Nucleus accumbens (tissue), 56 donors: ENCODE measurements at places on chromosomes 4 and X.

DNA sequence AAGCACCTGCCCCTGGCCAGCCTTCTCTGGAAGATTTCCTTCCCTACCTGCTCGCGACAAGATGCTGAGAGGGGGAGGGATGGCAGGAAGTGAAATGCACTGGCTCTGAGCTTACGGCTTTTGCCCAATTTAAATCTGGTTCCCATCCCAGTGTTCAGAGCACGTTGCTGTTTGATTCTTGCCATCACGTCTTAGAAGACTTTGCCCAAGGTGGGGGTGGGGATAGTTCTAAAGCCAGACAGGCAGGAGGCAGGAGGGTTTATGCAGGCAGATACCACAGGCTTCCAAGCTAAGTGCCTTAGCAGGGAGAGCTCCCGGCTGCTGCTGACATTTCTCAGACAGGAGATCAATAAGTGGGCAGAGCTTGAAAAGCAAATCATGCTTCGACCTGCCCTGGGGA, 393.9 kb downstream of the MID1IP1 start:
- DNase-seq, result no peak

DNA sequence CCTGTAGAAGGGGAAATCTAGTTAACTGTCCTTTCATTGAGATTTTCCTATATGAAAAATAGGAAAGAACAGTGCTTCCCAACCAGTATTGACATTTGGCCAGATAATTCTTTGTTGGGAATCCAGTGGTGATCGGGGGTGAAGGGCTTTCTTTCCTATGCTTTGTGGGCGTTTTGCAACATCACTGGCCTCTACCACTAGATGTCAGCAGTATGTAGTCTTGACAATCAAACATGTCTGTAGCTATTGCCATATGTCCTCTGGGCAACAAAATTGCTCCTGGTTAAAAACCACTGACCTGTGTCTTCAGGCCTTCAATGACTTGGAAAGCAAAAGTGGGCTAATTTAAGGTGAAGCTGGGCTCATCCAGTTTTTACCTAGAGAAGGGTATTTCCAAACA, 658.5 kb downstream of the DACH2 start:
- no peak for DNase-seq

DNA sequence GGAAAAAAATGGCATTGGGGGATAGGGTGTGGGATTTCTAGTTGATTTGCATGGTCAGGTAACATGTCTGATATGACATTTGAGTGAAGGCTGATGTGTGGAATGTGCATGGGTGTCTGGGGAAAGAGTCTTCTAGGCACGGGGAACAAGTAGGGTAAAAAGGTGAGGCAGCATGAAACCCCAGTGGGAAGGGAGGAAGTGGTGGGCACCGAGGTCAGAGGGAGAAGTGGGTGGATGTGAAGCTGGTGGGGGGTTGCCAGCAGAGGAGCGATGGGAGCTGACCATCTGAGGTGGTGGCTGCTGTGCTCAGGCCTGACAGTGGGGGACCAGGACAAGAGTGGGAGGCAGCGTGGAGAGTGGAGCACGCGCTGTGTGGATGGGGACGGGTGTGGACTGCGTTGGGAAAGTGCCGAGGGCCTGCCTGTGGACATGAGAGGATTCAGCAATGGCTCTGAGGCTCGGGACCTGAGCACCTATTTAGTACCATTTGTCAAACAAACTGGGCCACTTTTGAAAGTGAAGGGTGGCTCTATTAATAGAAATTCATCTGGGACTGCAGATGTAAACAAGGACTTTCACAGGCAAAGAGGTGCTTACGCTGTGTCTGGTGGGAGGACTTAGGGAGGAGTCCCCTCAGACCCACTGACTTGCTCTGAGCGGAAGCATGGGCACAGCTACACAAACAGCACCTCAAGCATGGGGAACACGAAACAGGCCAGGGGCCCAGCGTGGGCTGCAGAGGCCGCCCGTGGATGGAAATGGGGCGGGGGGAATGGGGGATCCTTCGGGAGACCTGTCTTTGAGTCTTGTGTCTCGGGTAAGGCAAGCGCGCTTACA, 16.7 kb upstream of the S100P start:
- DNase-seq, result no peak

DNA sequence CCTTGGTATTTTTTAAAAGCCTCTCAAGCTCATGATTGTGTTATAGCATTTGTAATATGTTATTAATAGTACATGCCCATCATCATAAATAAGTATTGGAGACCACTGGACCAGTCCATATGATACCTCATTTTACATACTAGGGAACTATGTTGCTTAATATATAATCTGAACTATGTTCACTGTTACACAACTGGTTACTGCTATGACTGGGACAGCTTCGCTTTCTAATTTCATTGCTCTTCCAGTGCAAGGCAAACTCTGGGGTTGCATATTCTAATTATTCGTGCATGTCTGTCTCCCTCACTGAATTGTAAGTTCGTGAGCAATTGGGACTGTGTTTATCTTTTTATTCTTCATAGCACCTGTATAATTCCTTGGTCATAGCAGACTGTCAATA, 330.5 kb downstream of the RAPGEF2 start:
- no peak for DNase-seq

GRCh38 chr4:100508691-100509090, 9.1 kb downstream of the EMCN start:
- DNase-seq, result no peak

GRCh38 chr4:117378942-117379341, 293.6 kb upstream of the TRAM1L1 start:
- no peak for DNase-seq

DNA sequence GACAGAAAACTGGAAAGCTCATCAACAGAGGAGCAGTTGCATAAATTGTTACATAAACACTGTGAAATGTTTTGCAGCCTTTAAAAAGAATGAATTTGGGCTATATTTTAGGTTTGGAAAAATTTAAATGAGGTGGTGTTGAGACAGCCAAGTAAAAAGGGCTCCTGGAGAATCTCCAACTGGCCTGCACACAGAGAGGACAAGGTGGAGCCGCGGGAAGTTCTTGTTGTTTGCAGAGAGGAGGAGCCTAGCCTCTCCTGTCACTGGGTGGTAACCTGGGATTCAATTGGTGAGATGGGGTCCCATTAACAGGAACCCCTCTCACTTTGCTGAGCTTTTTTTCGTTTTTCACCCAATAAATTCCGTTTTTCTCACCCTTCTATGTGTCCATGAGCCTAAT, 13.4 kb downstream of the GIMD1 start:
- DNase-seq, result no peak

DNA sequence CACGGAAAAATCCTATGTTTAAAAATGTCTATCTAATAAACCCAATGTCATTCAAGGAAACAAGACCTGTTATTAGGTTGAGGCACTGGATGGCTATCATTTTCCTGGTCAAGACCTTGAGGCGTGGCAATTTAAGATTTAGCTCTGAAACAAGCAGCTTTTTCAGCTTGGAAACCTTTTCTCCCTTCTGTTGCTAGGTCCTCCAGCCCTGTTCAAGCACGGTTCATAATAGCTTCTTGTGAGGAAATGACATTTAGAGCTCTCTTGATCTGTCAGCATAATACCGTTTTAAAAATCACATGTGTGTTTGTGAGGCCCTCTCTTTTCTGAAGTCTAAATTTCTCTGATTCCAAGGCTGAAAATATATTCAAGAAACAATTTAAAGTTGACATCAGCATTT, 133.6 kb upstream of the GRPR start:
- no peak for DNase-seq

- DNase-seq, result no peak
Measured at GRCh38 chr4:6257247-6258025, 12.2 kb upstream of the WFS1 start.

DNA sequence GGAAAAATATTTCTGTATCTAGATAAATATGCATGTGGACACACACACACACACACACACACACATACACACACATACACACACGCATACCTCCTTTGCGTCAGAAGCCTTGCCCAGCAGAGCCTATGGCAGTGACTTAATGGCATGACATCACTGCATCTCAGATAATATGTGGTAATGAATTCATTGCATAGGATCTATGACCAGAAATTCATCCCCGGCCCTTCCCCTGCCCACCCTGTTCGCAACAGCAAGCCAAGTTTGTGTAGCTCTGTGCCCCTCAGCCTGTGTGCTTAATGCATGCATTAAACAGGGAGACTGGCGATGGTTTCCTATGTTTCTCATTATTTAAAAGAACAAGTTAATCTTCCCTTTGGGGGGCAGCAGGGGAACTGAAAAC, 120.7 kb downstream of the NKX6-1 start:
- DNase-seq, result no peak

DNA sequence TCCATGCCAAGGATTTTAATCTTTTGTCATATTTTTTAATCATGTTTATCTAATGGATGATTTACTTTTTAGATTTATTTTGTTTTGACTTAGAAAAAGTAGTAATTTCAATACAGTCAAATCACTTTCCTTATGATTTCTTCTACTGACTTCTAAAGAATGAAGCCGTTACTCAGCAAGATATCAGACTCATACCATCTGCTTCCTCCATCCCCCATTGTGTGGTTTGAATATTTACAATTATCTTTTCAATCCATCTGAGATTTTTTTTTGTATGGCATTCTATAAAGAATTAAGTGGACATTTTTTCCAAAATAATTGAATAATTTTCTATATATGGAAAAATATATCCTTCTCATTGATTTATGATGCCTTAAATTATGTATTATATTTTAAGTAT, 565.4 kb upstream of the ATOH1 start:
- no peak for DNase-seq

GRCh38 chrX:107293056-107293455, 86.6 kb downstream of the DNAAF6 start:
- no peak for DNase-seq

- no peak for DNase-seq
Measured at GRCh38 chr4:190016369-190017289, 10.4 kb downstream of the FRG2 start.

DNA sequence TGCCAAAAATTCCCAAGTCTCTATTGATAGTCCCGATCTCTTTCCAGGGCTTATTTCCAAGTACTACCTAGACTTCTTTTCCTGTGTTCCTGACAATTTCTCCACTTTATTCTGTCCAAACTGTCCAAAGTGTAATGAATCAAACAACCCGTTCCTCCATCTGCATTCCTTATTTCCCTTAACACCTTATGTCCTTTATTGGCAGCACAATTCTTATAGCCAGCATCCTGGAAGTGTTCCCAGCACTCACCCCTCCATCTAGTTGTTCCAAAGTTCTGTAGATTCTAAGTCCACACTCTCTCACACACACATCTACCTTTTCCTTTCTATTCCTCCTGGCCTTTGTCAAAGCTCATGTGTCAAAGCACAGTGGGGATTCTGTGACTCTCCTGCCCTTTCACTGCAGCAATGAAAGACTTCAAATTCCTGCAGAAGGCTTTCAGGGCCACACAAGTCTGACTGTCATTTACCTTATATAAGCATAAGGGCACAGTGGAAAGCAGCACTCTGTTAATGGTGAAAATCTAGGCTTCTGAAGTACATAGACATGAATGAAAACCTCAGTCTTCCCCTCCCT, 22.1 kb downstream of the LIMCH1 start:
- DNase-seq, result no peak

- DNase-seq, result no peak
Measured at GRCh38 chr4:53586121-53586816, 5.0 kb downstream of the LNX1 start.

- peak; percentile 33 for DNase-seq
Measured at GRCh38 chrX:39816871-39817731, 280.7 kb downstream of the BCOR start.

DNA sequence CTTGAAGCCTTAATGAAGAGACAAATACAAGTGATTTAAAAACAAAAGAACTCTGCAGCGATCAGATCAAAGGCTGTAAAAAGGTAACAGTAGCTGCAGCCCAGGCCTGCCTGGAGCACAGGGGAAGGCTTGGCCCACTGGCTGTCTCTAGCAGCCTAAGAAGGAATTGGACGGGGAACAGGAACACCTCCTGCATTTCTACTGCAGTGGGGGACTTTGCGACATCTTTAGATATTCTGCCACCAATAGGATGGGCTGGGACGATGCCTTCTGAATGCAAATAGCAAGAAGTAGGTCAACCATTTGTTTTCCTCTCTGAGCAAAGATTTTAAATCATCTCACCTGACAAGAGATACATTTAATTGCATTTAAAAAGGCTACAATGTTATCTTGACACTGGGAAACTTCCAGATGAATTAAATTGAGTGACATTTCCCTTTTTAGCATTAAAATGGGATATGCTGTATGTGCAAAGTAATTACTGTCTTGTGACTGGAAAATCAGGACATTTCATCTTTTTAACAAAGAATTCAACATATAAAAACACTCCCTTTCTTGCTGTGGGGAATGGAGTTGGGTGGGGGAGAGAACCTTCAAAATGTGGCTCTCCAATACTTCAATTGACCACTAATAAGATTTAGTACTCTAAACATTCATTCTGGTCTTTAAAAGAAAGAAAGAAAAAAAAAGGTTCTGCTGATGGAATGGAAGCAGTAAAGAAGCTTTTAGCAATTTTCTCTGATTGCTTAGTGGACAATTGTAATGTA, 70.0 kb downstream of the NYX start:
- no peak for DNase-seq

- no peak for DNase-seq
Measured at GRCh38 chr4:168612450-168613135, 115.7 kb downstream of the PALLD start.

DNA sequence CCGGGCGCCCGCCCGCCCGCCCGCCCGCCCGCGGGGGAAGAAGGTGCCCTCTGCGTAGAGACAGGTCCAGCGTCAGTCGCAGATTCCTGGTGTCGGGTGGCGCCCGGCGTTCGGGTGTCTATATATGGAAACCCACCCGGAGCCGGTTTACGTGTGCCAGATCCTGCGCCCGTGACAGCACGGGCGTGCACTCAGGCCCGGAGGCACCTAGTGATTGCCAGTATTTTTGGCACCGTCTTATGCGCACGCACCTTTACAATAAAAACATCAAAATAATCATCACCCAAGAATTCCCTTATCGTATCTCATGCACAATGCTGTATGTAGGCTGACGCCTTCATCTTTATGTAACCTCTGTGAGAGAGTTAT, 519 bp downstream of the SLC25A4 start:
- peak; percentile 44 for DNase-seq

DNA sequence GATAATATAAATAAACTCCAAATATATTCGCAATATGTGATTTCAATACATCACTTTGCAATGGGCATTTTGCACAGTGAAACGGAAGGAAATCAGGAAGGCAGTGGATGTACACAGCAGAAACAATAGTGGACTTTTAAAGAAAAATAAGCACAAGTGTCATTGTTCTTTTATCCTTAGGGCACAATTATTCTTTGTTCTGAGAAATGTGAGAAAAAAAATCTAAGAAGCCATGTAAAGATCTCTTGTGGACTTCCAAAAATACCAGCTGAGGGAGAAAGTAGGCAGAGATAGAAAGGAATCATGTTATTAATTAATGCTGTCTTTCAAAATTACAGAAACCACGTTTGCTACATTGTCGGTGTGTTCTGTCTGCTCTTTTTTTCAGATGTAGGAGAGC, 17.6 kb upstream of the PRRG1 start:
- no peak for DNase-seq
